ENCODE measurements at places on chromosomes 5 and 9.

GRCh38 chr9:72048850-72049249 is 11.6 kb downstream of the C9orf57 start:
- DNase-seq, result no peak

- DNase-seq, result no peak
These were observed at the start of gene TRPM3 for GRCh38 chr9:71121275-71122021. Gene TRPM3 (minus strand): TSS chr9:71121621. CDS start chr9:71121354, 267 bp downstream.

GRCh38 chr9:87713278-87713987 is 12.5 kb upstream of the CTSL start:
- DNase-seq, result peak; percentile 61

DNA sequence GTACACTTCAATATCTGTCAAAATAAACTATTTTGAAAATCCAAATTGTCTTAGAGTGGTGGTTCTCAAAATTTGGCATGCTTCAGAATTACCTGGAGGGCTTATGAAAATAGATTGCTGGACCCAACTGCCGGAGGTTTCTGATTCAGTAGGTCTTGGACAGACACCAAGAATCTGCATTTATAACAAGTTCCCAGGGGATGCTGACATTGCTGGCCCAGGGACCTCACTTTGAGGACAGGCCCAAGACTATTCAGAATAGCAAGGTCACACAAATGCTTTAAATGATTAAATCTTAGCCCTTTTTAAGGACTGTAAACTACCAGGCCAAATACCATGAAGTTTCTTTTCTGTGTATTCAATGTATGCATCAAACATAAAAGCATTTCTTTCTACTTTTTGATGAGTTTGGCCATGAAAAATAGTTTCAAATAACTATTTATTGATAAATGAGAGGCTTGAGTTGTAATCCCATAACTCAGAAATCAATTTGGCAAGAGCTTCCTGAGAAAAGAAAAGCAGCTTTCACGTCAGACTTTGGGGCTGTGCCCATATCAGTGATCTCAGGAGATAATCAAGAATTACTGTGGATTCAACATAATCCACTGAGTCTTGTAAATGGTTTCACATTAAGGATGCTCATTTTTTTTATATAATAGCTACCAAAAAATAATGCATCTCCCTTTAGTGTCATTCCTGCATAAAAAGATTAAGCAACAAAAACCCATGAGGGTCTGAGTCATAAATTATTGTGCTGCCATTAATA is 191.4 kb downstream of the FRMD3 start:
- no peak for DNase-seq

DNA sequence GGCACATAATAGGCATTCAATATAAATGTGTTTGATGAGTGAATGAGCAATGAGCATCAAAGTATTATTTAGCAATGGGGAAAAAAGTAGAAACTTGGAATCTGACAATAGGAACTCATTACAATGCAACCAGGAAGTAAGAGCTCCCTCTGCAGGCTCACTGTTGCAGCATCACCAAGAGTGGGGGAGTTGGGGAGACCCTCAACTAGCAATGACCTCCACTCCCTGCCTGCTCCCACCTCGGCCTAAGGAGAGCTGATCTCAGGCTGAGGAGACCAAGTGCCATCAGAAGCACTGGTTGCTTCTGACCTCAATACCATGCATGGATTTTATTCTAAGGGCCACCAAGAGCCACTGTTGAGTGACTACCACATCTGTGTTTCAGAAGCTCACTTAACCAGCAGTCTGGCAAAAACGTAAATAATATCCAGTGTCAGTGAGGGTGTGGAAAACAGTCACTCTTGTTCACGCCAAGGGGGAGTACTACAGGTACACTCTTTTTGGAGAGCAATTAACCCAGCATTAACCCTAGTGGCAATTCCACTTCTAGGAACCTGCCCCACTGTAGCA is 8.0 kb downstream of the VDAC1 start:
- no peak for DNase-seq

DNA sequence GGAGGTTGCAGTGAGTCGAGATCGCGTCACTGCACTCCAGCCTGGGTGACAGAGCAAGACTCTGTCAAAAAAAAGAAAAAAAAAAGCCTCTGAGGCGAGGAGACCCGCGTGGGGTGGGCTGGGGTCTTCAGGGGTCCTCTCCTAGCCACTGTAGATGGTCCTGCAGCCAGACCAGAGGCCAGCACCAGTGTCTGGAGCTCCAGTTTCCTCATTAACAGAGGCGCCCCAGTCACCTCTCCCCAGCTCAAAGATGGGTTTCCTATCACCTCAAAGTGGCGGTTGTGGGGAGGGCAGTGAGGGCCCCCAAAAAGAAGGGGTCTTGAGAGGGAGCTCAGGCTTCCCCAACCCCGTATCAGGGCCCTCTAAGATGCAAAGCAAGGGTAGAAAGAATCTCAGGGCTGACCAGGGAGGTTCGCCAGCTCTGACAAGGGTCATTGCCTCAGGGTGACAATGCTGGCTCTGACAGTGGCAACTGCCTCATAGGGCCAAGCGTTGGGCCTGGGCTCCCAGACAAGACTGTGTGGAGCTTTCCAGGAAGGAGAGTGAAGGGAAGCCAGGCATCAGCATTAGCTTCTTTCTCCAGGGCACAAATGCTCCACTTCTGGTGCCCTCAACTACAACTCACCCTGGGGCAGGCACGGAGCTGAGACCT is 15.0 kb downstream of the STK10 start:
- no peak for DNase-seq

GRCh38 chr9:127113191-127113972 is 9.1 kb downstream of the ANGPTL2 start:
- DNase-seq, result no peak

- no peak for DNase-seq
These were observed 196.4 kb downstream of the CDK5RAP2 start for GRCh38 chr9:120383611-120383998.

GRCh38 chr5:143892271-143892670 is 80.3 kb downstream of the HMHB1 start:
- DNase-seq, result no peak

- DNase-seq, result no peak
These were observed 56.2 kb downstream of the ANGPTL2 start for GRCh38 chr9:127066060-127066850.

DNA sequence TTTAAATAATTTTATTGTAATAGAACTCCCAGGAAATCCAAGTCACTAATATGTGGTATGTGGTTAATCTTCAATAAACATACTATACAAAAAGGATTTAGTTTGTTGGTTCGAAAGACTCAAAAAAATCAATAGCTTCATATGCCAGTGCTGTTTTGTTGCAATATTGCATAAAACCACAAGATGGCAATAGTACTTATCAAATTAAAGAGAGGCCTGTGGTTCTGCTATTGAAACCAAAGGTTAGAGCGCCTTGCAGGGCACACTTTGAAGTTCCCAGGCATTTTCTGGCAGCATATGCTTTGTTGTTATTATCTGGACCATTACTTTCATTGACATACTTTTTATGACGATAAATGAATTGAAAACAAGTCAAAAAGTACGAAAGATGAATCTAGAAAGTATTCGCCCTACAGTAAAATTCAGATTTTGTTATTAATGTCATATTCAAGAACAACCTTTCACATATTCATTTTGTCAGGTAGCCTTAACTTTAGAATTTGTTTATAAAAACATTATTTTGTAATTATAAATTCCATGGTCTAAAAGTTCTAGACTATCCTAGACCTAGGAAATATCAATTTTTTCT is 316.3 kb downstream of the MCTP1 start:
- DNase-seq, result no peak

- no peak for DNase-seq
These were observed 22.6 kb downstream of the PTBP3 start for GRCh38 chr9:112310826-112311225.

- DNase-seq, result no peak
These were observed 13.9 kb downstream of the QSOX2 start for GRCh38 chr9:136231478-136232297.

GRCh38 chr9:33619666-33620404 is 95.8 kb downstream of the ANKRD18B start:
- no peak for DNase-seq

DNA sequence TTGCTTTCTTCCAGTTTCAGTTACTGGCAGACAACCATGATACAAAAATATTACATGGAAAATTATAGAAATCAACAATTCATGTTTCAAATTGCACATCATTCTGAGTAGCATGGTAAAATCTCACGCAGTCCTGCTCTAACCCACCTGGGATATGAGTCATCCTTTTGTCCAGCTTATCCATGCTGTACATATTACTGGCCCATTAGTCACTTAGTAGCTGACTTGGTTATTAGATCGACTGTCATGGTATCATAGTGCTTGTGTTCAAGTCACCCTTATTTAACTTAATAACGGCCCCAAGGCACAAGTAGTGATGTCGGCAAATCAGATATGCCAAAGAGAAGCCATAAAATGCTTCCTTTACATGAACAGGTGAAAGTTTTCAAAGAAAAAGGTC is 41.2 kb downstream of the NADK2 start:
- no peak for DNase-seq

DNA sequence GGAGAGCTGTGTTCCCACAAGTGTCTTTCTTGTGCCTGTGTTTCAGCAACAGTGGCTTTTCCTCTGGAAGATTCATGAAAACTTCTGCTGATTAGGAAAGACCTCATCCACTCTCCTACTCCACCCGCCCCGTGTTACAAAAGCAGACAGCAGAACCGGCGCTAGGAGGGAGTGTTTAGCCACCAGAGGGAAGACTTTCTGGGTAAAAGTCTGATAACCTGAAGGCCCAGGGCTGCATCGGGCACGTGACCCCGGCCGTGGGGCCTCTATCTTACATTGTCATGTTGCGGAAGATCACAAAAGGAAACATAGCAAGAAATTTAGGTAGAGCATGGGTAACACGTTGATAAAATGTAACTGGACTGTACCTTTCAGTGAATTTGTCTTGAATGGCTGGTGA is 32.0 kb upstream of the DMRT2 start:
- no peak for DNase-seq

GRCh38 chr9:70367305-70367930 is 47.0 kb downstream of the KLF9 start:
- no peak for DNase-seq

GRCh38 chr9:29144476-29144875 is 1571.2 kb upstream of the C9orf72 start:
- DNase-seq, result no peak

GRCh38 chr5:78611126-78611605 is 37.4 kb downstream of the LHFPL2 start:
- DNase-seq, result no peak

DNA sequence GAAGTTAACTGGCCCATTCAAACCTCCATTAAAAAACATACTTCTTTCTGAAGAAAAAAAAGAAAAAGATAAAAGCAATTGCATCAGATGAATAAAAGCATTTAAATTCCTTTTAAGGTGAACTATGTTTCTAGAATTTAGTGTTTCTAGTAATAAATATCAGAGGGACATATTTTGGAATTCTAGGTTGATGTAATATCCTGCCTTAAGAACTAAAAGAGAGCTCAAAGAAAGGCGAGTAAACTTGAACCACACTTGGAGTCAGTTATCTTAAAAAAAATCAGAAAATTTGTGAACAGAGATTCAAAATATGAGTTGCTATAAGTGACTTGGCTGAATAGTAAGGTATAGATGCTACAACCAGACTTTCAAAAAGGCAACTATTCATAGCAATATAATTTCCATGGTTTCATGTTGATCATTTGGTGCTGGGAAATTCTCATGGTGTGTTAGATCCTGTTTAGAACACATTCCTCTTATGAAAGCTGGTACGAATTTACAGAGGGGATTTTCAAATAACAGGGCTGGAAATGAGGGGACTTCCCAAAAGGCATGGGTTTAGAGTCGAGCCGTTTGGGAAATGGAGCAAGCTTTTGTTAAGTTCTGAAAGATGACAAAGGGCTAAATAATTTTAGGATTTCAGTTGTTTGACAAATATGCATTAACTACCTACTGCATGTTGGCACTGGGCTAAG is 37.6 kb upstream of the RAI14 start:
- no peak for DNase-seq

DNA sequence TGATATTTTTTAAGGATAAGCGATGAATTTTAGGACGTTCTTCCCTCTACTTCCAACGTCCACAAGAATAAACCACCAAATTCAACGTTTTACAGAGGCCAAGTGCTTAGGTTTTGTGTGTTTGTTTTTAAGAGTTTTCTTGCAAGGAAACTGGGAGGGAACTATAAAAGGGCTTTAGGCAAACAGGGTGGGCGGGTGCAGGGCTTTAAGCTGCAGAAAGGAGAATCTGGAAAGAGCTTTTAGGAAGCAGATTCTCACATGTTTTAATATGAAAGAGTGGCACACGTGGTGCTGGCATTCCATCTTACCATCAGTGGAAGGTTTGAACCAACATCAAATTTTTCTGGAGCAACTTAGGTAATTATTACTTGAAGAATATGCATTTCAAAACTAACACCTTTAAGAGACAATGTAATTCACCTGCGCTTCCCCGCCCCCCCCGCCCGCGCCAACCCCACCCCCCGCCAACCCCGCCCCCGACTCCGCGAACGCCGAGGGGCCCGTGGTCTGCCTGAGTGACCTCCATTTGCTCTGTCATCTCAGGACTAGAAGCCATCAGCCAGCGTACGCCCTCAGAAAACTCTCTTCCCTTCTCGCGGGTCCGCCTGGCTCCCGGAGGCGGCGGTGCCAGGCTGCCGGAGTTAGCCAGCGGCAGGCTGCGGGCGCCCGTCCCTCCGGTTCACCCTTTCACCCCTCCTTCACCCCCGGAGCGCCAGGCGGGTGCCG is 911 bp upstream of the PIK3R1 start:
- DNase-seq, result no peak

GRCh38 chr5:2164586-2164985 is 281.9 kb upstream of the IRX4 start:
- DNase-seq, result no peak

All from stimulated activated CD4-positive, alpha-beta T cell treated with anti-CD3 and anti-CD28 coated beads, Interleukin-4, amount 100 ng/mL, for 4 hours (primary cell).